Heart right ventricle (tissue), 16 donors: ENCODE measurements at places on chromosomes 11 and 22. TPM values are rescaled to one million over a fixed set of nuclear protein-coding genes. Genes with fewer than 3 reads are reported as not detected.

The FOLR3 gene
- not detected for polyA plus RNA-seq

The SSRP1 gene
- polyA plus RNA-seq: 73.2 TPM

The LDHAL6A gene
- not detected for polyA plus RNA-seq

The MMP11 gene
- polyA plus RNA-seq: 12.8 TPM

The KCNJ11 gene
- polyA plus RNA-seq: 11.1 TPM

The OOSP4B gene
- polyA plus RNA-seq: not detected

The RASD2 gene
- polyA plus RNA-seq: 3.1 TPM

The MS4A6E gene
- not detected for polyA plus RNA-seq

The ME3 gene
- polyA plus RNA-seq: 17.2 TPM

The OR4C11 gene
- polyA plus RNA-seq: not detected

The KDM4E gene
- not detected for polyA plus RNA-seq

The SUSD2 gene
- 5.4 TPM for polyA plus RNA-seq

The MPPED1 gene
- not detected for polyA plus RNA-seq

The FAM111A gene
- 2.9 TPM for polyA plus RNA-seq
